ENCODE measurements at places on chromosomes 3 and 15. TPM values are rescaled to one million over a fixed set of nuclear protein-coding genes. Genes with fewer than 3 reads are reported as not detected.

Gene ZNF80
- polyA plus RNA-seq, result not detected

Gene ATP13A5
- not detected for polyA plus RNA-seq

DNA sequence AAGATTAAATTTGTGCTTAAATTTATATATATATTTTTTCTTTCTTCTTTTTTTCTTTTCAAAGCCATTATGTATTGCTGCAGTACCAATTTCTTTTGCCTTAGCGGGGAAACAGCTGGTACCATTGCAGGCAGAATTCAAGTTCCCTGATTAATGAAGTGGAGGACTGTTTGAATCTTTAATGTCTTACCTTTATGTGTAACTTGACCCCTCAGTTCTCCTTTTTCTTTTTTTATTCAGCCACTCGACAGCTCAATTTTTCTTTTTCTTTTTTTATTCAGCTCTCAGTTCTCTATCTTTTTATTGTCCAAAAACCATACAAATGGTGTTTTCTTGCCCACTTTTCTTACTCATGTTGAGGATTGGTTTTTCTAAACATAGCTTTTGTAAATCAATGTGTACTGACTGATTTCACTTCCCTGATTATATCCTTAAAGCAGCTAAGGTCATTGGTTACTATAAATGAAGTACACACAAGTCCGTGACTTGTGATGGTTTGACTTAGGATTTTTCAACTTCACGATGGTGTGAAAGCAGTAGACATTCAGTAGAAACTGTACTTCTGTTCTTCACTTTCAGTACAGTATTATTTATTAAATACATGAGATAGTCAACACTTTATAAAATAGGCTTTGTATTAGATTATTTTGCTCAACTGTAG lies 22.8 kb downstream of the ATP2C1 start:
- no peak for DNase-seq

DNA sequence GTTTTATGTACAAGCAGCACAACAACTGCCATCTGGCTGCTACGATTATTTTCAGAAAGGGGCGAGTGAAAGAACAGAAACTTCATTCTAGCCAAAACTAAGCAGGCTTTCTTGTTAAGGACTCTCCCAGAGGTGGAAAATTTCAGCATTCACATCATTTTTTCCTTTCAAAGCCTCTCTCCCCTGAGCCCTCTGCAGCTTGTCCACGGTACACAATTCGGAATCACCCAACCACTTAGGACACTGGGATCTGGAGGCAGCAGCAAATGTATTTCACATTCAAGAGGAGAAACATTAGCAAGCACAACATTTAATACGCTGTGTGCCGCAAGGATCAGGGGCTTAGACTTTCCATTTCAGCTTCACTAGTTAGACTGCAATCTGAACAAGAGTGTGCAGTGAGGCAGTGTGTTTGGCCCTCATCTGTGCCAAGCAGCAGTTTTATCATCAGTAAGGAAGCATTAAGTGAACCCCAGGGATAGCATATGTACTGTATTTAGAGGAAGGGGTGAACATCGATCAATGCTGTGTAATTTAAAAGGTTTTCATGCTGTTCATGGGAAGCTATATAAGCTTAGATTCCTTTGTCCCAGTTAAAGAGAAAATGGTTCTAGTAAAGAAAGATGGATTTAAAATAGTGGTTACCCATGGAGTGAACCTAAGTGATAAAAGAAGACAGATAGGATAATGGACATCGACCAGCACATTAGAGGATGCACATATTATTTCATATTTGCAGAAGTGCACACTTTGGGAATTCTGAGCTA lies 504.9 kb downstream of the TBL1XR1 start:
- DNase-seq, result peak; percentile 40

Gene FSTL1
- polyA plus RNA-seq, result 22.5 TPM

DNA sequence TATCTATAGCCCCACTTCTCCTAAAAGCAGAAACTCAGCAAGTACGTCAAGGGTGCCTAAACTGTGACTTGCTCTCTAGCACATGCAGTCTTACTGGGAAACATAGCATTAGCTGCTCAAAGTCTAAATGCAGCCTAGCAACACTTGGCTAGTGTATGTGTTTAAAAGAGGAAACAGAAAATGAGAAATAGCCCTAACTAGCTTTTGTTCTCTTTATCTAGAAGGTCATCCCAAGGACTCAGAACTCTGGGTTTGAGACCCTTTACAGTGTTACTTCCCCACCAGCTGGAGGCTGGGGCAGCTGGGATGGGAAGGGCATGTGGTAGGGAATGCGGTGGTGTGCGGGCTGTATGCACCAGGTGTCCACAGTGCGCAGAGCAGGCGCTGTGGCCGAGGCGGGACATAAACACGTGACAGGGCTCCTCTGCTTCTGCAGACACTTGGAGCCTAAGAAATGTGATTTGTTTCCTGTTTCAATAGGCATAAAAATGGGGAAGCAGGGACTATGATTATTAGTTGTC lies 13.3 kb downstream of the ETV5 start:
- no peak for DNase-seq

- DNase-seq, result no peak
Observed at GRCh38 chr3:141773676-141774075, 10.5 kb downstream of the GRK7 start.

Data from brain (organoid and tissue), 16 donors.